MG63 (cell line): ENCODE measurements at places on chromosomes 16 and 17. TPM values are rescaled to one million over a fixed set of nuclear protein-coding genes. Genes with fewer than 3 reads are reported as not detected.

C1QTNF1 gene
- 23.1 and 38.4 TPM in 2 replicates for total RNA-seq

TERB1 gene
- total RNA-seq = not detected in 2 replicates

TEKT5 gene
- total RNA-seq = not detected in 2 replicates

MT1A gene
- not detected in 2 replicates for total RNA-seq

GPRC5C gene
- 10.4 and 18.5 TPM in 2 replicates for total RNA-seq

TBC1D26 gene
- not detected in 2 replicates for total RNA-seq

ACSM2A gene
- not detected in 2 replicates for total RNA-seq

FBXW10B gene
- 0.59 TPM in 1 of 2 replicates, not detected in the other for total RNA-seq

CENPX gene
- 106 and 181 TPM in 2 replicates for total RNA-seq

EVI2A gene
- 0.39 and 0.66 TPM in 2 replicates for total RNA-seq

UTS2R gene
- not detected in 2 replicates for total RNA-seq

KRT36 gene
- 0.20 TPM in 1 of 2 replicates, not detected in the other for total RNA-seq

KRT39 gene
- not detected in 2 replicates for total RNA-seq

DPEP3 gene
- total RNA-seq = not detected in 2 replicates

IL21R gene
- 0.33 and 0.44 TPM in 2 replicates for total RNA-seq

HNF1B gene
- not detected in 2 replicates for total RNA-seq

CHAD gene
- total RNA-seq = not detected in 2 replicates

DHX40 gene
- total RNA-seq = 45.1 and 131 TPM in 2 replicates

FNDC8 gene
- total RNA-seq = not detected in 2 replicates
